Tibial nerve (tissue), 4 donors: ENCODE measurements at places on chromosomes 2 and 18. TPM values are rescaled to one million over a fixed set of nuclear protein-coding genes. Genes with fewer than 3 reads are reported as not detected.

IL1RL1 gene
- total RNA-seq, result 6.1 TPM

DNA sequence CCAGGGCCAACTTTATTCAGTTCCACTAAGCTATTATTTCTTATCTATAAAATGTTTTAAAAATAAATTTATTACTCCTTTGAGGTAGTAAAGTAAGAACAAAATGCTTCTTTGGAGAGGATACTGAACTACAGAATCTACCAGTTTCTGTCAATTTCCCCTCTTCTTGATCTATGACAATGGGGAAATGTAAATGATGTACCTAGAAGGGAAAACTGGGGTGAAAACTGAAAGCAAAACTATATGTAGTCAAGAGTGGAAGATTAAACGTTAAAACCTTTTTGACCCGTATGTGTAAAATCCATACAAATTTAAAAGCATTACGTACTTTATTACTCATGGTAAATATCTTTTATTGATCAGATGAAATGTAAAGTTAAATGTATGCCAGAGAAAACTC, 1287.8 kb upstream of the TMEFF2 start:
- DNase-seq, result no peak

DNA sequence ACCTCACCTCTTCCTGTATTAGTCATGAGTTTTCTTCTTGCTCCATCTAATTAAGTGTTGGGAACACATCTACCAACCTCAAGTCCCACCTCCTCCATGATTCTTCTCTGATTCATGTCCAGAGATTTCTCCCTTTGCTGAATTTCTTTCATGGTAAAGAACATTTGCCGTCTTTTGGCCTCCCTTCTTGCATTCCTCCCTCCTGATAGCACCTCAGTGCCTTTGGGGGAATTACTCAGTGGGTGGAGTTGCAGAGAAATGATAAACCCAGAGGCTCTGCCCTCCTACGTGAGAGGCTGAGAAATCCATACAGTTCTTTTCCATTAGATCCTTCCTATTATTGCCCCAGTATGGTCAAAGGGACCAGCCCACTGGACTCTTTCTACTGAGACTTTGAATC, 651.9 kb downstream of the SLC4A3 start:
- no peak for DNase-seq

DNA sequence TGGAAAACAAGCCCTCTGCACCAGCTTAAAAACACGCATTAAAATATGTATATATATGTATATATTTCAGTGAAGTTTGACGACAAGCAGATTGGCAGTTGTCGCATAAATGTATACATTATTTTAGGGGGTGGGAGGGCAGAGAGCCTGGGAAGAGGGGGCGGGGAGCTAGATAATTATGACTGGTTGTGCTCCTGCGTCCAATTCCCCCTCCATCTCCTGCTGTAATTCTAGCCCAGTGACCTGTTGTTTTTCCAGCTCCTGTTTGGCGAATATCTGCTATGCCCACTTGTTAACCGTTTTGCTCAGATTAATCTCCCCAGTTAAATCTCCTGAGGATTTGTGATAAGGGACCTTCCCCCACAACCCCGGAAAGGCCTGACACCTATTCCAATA, 656 bp downstream of the UNC80 start:
- DNase-seq, result no peak

GRCh38 chr2:172096626-172097547, 5.8 kb downstream of the DLX2 start:
- DNase-seq, result no peak

MATN3 gene
- 29.6 TPM for total RNA-seq

RAB6C gene
- not detected for total RNA-seq

DNA sequence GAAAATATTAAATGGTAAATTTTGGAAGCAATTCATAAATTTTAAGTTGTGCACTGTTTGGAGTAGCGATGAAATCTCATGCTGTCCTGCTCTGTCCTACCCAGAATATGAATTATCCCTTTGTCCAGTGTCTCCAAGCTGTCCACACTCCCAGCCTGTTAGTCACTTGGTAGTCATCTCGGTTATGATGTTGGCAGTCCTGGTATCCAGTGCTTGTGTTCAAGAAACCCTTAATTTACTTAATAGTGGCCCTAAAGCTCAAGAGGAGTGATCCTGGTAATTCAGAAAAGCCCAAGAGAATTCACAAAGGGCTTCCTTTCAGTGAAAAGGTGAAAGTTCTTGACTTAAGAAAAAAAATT, 71.8 kb upstream of the STAM2 start:
- no peak for DNase-seq

BOLL gene
- total RNA-seq, result not detected

DNA sequence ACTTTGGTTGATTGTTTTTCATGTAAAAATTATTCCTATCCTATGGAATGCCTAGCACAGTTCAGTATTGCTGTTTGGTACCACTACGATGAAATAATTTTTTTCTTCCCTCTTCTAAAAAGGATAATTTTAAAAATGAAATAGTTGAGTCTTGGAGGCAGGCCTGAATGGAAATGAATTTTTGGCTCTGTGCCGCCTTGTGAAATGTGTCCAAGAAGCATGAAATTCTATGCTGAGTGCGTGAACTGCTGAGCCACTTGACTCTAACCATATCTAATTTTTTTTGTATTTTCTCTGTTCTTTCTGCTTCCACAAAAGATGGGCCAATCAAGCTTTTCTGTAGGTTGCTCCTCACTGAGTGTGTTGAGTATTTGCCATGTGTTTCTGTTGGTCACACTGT, 95.0 kb downstream of the PRPF40A start:
- no peak for DNase-seq

- DNase-seq, result no peak
Observed at GRCh38 chr18:79546781-79547272, 132.8 kb upstream of the CTDP1 start.

DNA sequence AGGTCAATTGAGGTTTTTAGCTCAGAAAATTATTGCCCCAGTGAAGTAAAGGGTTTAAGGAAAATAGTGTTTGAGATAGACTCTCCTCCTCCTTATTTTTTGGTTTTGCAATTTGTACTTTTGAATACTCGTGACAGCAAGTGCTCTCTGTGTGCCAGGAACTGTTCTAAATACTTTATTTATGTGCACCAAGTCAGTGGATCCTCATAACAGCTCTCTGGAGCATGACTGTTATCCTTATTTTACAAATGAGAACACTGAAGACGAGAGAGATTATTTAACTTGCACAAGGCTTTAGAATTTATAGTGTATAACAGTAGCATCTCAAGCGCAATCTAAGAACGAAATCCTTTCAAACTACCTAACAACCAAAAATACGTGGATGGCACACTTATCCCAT, 24.7 kb downstream of the BABAM2 start:
- DNase-seq, result no peak

IL1RN gene
- total RNA-seq, result not detected
